ENCODE measurements at places on chromosomes 6 and 20.
A peak's percentile ranks its signal among the peaks of the same experiment; 100 is the strongest.

GRCh38 chr6:6960571-6961251 lies 147.1 kb upstream of the RREB1 start:
- no peak for DNase-seq

- DNase-seq = no peak
Observed at GRCh38 chr6:91099479-91099878, 512.6 kb upstream of the MAP3K7 start.

GRCh38 chr6:36544228-36544627 lies 3.1 kb downstream of the STK38 start:
- DNase-seq = no peak

DNA sequence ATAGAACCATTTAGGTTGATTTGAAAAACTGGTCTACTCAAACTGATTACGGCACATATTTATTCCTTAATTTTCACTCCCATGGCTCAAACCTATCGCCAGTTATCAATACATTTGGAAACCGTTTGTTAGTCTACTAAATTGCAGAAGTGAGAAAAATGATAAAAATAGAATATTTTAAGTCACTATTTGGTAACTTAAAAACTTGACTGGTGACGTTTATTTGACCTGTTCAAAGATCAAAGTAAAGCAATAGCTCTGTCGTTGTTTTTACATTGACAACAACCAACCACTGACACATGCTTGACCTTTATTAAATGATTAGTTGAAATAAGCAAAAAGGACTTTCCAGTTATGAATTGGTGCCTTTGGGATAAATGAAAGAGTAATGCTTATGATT lies 402.9 kb upstream of the MAP3K7 start:
- DNase-seq = no peak

DNA sequence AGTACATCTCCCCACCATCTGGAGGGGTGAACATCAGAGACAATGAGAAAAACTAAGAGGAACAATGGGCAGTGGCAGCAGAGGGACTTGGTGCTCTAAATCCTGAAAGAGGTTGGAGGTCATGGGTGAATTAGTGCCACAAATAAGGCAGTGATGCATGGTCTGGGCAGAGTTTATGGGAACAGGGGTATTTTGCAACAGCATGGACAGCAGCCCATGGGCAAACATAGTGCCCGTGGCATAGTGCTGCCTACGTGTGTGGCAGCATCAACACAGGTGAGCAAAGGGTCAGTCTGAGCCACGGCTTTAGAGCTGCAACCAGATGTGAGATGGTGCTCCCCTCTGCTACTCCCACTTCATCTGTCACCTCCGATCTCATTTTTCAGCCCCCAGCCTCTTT lies 459.1 kb upstream of the CITED2 start:
- no peak for DNase-seq

DNA sequence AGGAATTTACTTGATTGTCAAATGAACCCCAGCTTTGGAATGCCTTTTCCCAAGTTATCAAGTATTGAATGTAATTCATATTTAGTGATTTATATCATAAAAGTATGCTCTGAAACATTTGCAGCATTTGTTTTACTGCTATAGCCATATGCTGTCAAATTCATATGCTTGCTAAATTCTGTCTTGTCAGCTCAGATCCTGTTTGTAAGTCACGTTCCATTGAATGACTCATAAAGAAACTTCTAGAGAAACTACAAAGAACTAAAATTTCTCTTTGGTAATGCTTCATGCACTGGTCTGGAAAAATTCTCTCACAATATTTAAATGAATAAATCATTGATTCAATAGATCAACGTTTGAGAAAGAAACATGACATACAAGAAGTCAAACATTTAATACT lies 445.9 kb downstream of the PHF3 start:
- no peak for DNase-seq

DNA sequence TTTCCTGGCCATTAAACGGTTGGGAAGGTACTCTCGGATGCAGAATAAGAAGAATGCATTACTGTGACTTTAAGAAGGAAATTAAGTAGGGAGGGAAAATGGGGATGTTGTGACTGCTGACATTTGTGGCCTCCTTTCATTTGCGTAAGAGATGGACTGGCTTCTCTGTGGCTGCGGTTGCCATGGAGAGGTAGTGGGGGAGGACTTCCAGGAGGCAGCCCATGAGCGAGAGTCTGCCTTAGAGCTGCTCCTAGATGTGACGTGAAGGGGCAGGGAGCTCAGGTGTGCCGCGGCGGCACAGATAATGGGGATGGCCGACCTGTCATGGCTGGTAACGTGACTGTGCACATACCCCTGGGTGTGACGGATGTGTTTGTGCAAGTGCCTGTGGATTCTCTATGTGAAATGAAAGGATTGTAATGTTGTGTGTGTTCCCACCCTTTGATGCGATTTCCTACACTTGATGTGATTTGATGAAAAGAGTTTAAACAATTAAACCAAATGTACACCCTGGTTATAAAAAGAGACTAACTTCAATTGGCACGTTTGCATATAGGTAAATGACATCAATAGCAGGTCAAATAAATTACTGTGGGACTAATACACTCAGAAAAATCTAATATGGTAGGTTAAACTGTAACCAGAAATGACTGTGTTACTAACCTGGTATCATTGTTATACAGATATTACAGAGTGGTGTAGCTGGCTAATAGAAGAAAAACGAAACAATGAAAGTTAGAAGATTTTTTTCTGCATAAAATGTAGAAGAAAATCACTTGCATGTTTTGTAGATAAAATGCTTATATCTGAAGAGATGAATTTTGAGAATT lies 48.9 kb downstream of the HIVEP1 start:
- no peak for DNase-seq

- no peak for DNase-seq
Observed at GRCh38 chr20:58573986-58574385, 58.8 kb upstream of the APCDD1L start.

DNA sequence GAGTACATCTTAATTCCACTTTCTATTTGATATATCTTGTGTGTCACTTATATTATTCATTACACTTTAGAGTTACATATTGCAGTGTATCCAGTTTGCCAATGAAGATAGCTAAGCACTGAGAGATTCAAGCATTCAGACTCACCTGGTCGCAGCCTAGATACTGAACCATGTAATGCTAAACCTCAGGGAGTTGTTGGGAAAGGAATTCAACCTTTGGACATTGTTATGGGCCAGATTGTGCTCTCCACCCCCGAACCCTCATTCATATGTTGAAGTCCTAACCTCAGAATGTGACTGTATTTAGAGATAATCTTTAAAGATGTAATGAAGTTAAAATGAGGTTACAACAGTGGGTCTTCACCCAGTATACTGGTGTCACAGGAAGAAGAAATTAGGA lies 13.8 kb upstream of the KIF16B start:
- DNase-seq = no peak

DNA sequence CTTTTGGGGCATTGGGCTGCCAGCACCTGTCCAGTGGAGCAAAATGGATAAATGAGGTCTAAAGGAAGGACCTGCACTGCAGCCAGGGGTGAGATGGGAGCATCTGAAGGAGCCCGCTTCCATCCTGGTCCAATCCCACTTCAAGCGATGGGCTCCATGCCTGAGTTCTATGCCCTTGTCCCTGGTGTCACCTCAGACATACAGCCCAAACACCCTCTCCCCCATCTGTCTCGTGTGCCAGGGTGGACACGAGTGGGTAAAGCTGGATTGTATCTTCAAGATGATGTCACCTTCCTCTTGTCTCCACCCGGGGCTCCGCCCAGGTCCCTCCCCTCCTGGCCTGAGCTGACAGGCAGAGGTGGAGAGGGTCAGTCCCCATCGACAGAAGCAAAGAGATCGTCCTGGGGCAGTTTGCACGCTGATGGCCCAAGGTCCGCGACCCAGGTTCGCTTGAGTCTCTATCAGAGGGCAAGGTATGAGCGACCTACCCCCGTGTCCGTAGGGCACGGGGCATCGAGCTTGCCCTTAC lies 544 bp downstream of the SMIM29 start:
- no peak for DNase-seq

- DNase-seq = no peak
Observed at GRCh38 chr6:38212116-38212515, 392.6 kb downstream of the ZFAND3 start.

GRCh38 chr6:116840091-116840490 lies 11.2 kb upstream of the GPRC6A start:
- DNase-seq = no peak

DNA sequence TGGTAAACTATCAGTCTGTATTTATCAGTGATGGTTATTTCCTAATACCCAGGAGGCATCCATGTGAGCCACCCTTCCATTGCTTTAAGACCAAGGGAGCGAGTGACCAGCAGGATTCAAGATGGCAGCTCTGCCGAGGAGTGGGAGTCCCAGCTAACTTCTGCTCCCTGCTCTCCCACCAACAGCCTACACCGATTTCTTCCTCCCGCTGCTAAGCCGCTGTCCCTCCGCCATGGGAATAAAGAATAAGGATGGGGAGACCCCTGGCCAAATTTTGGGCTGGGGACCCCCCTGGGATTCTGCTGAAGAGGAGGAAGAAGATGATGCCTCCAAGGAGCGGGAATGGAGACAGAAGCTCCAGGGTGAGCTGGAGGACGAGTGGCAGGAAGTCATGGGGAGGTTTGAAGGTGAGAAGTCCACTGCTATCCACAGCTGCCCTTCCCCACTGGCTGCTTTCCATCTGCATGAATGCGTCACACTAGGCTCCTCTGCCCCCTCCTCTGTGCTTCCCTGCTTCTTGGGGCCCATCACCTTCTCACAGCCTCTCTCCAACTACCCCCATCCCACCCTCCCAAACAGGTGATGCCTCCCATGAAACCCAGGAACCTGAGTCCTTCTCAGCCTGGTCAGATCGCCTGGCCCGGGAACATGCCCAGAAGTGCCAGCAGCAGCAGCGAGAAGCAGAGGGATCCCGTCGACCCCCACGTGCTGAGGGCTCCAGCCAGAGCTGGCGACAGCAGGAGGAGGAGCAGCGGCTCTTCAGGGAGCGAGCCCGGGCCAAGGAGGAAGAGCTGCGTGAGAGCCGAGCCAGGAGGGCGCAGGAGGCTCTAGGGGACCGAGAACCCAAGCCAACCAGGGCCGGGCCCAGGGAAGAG lies 10.3 kb downstream of the NFKBIL1 start:
- DNase-seq = no peak

- DNase-seq = no peak
Observed at GRCh38 chr6:95518630-95519227, 58.6 kb upstream of the MANEA start.

DNA sequence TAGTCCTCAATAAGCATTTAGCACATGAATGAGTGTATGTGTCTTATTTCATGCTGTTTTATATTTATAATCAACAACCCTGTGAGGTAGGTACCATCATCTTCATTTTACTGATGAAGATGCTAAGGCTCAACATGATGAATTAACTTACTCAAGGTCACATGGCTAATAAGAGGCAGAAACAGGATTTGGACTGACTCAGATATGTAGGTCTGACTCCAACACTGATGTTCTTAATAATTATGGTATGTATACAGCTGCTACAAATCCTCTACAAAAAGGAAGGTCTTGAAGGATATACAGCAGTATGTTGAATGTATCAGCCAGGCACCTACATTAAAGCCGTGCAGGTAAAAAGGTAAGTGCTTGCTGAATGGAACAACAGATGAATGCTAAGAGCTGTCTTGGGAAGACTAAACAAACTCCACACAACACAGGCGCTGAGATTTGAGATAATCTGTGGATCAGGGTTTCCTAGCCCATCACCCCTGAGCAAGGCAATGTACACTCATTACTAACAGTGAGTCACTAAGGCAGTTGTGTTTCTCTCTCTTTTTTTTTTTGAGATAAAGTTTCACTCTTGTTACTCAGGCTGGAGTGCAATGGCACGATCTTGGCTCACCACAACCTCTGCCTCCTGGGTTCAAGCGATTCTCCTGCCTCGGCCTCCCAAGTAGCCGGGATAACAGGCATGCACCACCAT lies 31.9 kb downstream of the TTI1 start:
- DNase-seq = no peak

GRCh38 chr6:169101981-169102380 lies 151.7 kb downstream of the THBS2 start:
- no peak for DNase-seq

GRCh38 chr6:15389765-15390723 lies 144.2 kb downstream of the JARID2 start:
- DNase-seq = peak; percentile 28

DNA sequence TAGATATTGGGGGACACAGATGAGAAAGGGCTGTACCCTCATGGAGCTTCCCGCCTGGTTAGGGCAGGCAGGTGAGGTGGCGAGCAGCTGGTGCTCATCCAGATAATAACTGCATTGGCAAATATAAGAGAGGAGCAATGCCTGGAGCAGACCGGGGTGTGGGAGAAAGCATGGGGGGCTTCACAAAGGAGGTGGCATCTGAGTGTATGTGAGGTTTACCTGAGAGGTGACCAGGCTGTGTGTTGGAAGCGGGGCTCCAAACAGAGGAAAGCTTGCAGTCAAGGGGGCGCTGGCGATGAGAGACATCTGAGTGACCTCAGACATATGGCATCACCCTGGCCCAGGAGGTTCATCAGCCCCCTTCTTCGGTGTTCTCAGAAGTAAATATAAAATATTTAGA lies 72.1 kb upstream of the PMEPA1 start:
- DNase-seq = no peak

DNA sequence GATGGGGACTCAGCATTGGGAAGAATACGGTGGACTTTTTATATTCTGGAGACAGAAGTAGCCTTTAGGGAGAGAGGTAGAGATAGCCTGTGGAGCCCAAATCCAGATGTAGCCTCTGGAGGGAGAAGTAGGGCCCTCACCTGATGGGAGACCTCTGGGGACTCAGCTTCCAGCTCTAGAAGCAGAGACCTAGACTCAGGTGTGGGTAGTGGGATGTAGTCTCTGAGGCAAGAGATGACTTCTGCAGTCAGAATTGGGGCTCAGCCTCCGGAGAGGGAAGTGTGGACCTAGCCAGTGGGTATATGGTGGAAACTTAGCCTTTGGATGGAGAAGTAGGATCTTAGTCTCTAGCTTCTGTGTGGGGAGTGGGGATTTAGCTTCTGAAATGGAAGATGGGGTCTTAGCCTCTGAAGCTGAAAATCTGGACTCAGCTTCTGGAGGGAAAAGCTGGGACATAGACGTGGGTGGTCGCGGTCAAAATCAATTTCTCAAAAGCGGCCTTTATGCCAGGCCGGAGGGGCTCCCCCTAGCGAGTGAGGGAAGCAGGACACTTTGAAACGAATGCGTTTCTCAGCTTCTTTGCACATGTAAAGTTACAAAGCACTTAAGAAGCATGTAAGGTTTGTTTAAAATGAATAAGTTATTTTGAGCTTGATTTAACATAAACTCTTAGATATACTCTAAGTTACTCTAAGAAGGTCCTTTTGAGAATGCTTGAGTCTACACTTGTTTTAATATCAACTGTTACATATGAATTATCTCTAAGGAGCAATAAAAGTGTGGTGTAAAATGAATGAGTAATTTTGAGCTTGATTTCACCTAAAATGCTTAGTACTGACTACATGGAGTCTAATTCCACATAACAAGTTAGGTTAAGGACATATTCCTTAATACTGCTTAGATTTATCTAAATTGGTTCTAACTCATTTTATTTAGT lies 12.9 kb upstream of the ZNF343 start:
- DNase-seq = no peak

- DNase-seq = no peak
Observed at GRCh38 chr6:82957868-82958245, 107.8 kb downstream of the UBE3D start.
